ENCODE measurements at places on chromosomes 7 and 10. TPM values are rescaled to one million over a fixed set of nuclear protein-coding genes. Genes with fewer than 3 reads are reported as not detected.

DNA sequence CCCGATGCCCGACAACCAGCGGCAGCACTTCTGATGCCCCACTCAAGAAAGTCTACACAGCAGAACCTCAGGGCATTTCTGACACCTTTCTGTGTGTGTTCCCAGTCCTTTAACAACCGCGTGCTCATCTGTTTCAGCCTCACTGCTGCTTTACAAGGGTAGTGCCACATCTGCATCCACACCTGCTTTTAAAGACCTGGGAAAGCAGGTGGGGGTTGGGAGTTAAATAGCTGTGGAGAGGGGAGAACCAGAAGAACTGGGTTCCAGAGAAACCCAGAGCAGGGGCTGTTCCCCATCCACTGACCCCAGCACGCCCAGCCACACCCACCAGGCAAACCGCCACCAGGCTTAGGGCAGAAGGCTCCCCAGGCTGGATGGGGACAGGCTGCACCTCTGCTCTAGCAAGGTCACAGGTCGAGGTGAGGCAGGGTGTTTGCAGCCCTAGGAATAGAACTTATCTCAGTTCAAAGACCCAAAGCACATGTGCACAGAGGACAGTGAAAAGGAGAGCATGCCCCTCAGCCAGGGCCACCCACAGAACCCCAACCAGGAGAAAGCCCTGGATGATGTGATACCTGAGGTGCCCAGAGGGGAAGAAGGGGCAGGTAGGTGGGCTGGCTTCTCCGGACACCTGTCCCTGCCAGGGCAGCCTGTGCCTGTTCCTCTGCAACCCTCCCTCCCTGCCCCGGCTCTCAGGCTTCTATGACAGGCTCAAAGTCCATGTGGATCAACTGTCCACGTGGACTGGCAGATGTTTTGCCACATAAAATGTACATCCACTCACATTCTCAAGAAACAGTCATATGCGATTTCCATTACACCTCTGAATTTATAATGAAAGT, 51.3 kb downstream of the COBL start:
- DNase-seq, result no peak

Gene CARD11
- 120 TPM for total RNA-seq

- DNase-seq, result no peak
Measured at GRCh38 chr7:150411606-150412005, 32.5 kb downstream of the ZNF775 start.

DNA sequence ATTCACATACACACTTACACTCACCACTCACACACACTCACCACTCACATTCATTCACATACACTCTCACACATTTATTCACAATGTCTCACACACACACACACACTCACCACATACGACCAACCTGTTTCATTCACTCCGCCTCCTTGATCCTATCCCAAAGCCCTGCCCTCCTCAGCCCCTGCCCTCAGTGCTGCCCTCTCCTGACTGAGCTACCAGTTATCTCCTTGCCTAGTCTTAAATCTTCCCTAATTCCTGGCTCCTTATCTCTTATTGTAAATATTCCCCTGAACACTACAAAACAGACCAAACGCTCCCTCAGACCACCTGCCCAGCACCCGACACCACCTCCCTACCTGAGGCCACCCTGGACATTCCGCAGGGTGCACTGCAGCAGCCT, 26.1 kb upstream of the C10orf120 start:
- no peak for DNase-seq

DNA sequence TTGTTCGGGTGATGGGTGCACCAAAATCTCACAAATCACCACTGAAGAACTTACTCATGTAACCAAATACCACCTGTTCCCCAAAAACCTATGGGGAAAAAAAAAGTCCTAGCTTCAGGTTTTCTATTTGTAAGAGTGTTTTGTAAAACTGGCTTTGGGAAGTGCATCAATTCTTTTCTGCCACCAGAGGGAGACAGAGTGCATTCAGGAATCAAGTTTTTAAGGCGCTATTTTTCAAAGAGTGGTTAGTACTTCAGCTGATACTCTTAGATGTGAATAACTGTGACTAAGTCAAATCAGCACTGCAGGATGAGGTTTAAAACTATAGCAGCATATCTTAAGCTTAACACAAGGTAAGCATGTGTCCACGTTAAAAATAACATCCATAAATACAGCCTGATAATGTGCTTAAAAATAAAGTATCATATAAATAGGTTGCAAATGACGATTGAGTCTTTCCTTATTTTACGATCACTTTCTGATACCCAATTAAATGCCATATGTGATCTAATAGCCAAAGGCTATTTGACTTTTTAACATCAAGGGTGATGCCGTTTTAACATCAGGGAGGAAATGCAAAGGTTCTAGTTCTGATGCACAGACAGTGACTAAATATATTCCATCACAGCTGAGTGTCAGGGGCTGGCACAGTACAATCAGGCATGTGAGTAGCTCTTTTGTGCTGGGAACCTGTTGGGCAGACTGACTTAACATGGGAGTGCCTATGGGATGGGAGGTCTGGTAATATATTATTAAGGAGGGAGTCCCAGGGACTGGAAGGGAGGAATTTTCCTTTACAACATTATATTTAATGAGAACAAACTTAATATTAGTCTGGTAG, 10.6 kb upstream of the LYZL2 start:
- DNase-seq, result no peak

- no peak for DNase-seq
Measured at GRCh38 chr7:45390180-45390579, 184.0 kb upstream of the ADCY1 start.

- DNase-seq, result peak; percentile 3
Measured at GRCh38 chr10:7756360-7756992, 31.3 kb downstream of the KIN start.

Gene TUBB8
- not detected for total RNA-seq

Gene TAS2R40
- total RNA-seq, result not detected

Gene HOXA9
- total RNA-seq, result not detected

DNA sequence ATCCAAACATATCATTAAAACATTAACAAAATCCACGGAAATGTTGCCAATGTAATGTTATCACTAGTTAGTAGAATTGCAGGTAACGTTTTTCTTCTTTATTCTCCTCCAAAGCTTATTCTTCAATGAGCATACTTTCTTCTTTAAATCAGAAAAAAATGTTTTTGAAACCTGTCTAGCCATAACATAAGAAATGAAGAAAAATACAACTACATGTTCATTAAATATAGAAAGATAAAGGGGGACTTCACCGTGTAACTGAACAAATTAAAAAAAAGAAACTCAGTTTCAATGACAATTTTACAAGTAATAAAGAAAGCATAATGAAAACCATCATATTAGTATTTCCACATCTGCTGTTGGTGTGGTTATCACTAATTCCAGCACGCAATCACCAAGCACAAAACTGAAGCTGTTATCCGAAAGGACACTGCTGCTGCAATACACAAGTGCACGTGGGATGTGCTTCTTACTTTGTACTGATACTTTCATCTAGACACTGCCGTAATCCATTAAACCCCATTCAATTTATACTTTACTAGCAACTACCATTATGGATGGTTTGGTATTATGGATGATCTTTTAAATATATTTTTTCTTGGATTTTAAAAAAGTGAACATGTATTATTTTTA, 9.6 kb downstream of the ESYT2 start:
- no peak for DNase-seq

- no peak for DNase-seq
Measured at GRCh38 chr7:3807824-3808223, 506.8 kb downstream of the SDK1 start.

Data from activated T-helper 1 cell treated with anti-CD3 and anti-CD28 coated beads, Interleukin-12 subunit alpha, Interleukin-12 subunit beta, Interleukin-2, Interleukin-4 antibody, amounts not matched to agents 30 ng/mL and 10 ng/mL and 1 ng/mL, durations not matched to agents 14 hours and 24 hours and 36 hours (primary cell).